Brain microvascular endothelial cell (primary cell): ENCODE measurements at places on chromosomes 2 and 18.
A peak's percentile ranks its signal among the peaks of the same experiment; 100 is the strongest.

GRCh38 chr18:55738483-55739114, 150.6 kb upstream of the TCF4 start:
- DNase-seq, result no peak

GRCh38 chr2:169653636-169654035, 40.6 kb downstream of the CFAP210 start:
- DNase-seq, result no peak

- peak; percentile 34 for DNase-seq
Observed at GRCh38 chr2:63888490-63889402, 47.0 kb downstream of the UGP2 start.

DNA sequence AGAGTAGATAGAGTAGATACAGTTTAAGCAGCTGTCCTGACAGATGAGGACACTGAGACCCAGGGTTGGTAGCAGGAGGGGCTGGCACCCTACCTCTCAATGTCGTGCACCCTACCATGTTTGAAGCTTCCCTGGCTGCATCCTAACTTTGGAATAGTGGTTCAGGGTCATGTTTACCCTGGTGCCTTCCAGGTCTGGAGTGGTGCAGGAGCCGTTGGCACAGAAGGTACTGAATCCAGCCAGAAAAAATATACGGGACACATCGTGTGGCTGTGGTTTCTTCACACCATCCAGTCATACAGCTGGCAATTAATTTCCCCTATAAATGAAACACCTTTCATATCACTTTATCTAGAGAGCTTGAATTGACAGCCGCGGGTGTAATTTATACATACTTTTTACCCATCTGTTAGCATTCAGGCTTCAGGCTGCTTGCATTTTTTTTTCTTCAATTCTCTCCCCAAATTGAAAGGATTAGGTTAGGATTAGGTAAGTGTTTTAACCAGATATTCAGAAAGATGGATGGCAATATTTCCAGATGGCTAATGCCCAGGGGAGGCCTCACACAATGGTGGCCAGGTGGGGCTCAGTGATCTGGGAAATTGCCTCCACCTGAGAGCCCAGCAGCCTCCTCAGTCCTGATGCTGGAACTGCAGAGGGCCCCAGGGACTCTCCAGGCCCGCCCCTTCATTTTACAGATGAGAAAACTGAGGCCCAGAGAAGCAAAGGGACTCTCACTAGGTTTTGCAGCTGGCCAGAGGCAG, 127.0 kb downstream of the CELF4 start:
- DNase-seq, result no peak

DNA sequence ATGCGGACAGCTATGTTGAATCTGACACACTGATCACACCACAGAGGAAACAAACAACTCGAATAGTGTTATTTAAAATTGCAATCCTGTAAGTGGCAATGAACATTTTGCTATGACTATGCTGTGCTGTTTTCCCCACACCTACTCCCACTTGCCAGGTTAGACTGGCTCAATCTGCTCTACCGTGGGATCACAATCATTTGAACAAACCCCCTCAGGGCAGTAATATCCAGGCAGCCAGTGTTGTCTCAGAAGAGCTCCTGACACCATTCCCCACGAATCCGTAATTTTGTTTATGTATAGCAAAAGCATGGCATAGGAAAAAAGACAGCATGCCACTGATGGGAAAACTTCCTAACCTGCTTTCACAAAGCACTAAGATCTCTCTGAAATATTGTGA, 284.3 kb downstream of the ERBB4 start:
- DNase-seq, result no peak

- DNase-seq, result no peak
Observed at GRCh38 chr2:154280543-154280942, 408.8 kb downstream of the GALNT13 start.

DNA sequence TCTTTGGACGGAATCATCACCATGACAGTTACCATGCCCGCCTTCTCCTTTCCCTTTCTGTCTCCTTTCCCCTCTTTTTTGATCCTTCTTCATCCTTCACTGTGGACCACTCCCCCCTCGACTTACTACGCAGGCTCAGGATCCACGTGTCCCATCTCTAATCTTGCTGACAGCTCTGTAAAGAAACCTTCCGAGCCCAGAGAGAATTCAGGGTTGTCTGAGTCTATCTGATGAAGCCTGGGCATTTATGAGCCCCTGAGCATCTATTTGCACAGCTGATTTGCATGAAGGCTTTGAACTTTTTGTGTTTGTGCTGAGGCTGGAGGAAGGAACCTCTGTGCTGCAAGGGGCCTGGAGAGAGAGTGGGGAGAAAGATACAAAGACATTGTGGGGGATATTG, 50.7 kb downstream of the CIB4 start:
- no peak for DNase-seq

- no peak for DNase-seq
Observed at GRCh38 chr2:65177751-65178442, 48.0 kb upstream of the RAB1A start.

DNA sequence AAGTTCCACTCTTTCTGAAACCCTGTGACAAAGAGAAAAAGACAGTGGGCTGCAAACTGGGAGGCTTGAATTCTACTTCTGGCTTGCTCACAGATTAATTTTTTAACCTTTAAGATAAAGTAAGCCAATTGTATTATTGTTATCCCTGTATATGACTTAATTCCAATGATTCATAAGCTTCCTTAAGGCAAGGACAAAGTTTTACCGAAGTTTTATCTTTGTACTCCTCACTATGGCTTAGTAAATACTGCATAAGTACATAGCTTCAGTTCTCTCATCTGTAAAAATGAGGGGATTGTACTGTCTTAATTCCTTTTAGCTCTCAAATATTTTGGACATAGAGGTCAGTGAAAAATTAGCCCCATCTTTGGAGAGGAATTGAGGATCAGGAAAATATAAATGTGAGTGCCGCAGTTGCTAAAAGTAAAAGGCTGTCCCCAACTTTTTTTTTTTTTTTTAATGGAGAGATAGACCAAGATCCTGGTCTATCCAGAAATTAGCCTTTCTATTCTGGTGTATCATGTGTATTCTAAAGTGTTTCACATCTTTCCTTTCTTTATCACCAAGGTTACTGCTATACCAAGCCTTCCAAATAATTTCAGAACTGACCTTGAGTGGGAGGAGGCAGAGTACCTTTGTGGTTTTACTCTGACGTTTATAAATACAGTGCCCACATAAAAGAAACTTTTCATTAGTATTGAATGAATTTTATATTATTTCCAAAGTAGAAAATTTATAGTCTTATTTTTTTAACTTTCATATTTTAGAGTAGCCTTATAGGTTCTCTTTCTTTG, 13.3 kb downstream of the RELCH start:
- no peak for DNase-seq

DNA sequence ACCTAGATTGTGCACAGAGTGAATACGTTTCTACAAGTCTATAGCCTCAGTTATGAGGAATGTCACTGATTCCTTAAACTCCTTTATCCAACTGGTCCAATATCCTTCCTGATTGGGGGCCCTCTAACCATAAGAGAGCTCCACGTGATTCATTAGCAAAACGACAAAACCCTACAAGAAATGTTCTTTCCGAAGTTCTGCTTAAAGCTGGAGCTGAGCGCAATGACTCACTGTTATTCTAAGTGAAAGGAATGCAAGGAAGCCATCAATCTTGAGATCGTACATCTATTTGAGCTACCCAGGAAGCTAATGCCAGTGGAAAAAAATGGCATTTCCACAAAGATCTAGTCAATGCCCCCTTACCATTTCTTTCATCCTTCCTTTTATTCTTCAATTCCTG, 354.9 kb upstream of the CDH20 start:
- DNase-seq, result peak; percentile 81
